ENCODE measurements at places on chromosomes 7 and 10.

DNA sequence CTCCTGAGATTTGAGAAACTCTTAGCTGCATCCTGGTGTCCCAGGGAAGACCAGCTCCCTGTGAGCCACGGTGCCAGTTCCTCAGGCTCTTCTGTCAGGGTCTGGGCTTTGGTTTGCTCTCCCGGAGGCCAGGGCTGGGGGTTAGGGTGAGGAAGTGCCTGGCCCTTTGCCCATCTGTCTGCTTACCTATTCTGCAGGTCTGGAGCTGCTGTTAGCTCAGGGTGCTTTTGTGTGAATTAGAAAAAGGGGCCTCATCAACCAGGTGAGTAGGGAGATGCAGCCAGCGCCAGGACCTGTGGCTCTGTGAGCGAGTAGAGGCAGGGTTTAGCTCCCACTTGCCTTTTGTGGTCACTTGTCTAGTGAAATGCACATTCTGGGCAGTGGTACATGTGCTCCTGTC lies 109.4 kb downstream of the DOCK1 start:
- no peak for DNase-seq

GRCh38 chr7:157470017-157470322 lies 133.2 kb downstream of the DNAJB6 start:
- no peak for DNase-seq

- DNase-seq, result no peak
Measured at GRCh38 chr7:44971902-44972441, 6.8 kb downstream of the MYO1G start.

GRCh38 chr7:7395785-7396184 lies 139.9 kb downstream of the COL28A1 start:
- no peak for DNase-seq

DNA sequence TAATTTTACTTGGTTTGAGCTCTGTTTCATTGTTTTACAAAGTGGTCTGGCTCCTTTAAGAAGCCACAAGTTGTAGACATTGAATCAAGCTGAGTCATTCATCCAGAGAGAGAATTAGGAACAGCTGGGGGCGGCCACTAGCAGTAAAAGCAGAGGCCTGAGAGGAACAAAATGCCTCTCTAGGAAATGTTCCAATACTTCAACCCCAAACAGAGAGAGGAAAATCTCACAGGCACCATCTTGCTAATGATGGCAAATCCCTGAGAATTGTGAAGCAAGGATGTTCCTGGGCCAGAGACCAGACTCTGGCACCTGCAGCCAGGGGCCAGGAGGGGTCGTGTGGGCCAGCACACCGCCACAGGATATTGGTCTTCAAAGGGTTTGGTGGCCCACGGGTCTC lies 26.5 kb upstream of the TRIL start:
- peak; percentile 78 for DNase-seq

DNA sequence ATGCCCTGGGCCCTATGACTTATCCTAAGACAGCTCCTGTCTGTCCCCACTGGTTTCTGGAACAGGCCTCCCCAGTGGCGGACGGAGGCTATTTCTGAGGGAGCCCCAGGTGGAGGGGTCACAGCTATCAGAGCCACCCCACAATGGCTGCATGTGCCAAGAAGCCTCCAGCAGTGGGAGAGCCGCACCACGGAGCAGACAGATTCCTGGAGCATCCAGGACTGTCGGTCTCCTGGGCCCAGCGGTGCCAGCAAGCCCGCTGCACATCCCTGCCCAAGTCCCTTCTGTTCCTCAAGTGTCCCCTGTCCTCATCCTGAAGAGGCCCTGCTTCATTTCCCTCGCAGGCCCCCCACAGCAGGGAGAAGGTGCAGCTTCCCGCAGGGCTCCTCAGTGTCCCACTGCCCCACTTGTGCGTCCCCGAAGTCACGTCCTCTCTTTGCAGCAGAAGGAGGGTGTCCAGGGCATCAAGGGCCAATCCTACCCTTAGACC lies 193.0 kb upstream of the SHH start:
- no peak for DNase-seq

DNA sequence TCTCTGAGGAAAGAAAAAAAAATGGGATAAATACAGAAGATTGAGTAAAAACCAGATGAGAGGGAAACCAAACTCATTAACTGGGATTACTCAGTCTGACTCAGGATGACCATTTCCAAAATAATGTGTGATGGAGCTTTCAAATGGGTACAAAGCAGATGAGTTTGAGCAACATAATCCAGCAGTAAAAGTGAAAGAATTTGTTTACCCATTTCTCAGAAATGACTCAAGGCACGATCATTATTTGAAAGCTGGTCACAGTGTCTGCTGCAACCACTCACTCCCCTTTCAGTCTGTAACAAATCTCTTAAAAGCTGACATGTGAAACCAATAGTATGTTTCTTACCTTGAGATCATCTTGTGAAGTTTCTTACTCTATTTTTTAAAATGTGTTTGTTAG lies 104.7 kb upstream of the KLF14 start:
- no peak for DNase-seq

DNA sequence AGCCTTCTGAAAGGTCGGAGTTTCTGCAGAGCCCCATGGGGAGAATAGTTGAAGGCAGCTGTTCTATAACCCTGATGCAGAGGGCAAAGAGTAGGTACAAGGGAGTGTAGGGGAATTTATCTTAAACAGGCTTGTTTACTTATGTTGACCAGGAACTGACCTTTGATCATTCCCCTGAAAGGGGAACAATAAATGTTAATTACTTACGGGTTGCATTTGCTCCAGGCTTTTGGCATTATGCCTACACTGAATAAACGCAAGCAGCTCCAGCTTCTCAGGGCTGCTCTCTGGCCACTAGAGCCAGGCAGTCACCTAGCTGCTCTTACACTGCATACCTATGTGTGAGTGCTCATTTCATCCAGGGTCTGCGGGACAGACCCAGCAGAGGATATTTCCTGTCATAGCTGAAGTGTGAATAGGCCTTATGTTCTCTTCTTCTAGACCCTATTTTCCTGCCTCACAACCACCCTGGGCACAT lies 26.9 kb upstream of the ABCA13 start:
- no peak for DNase-seq

DNA sequence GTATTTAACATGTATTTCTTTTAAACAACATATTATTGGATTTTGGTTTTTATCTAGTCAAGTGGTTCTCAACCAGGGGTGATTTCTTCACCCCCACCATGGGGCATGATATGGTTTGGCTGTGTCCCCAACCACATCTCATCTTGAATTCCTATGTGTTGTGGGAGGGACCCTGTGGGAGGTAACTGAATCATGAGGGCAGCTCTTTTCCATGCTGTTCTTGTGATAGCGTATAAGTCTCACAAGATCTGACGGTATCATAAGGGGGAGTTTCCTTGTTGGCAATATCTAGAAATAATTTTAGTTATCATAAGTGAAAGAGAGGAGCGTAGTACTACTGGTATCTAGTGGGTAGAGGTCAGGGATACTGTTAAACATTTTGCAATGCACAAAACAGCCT lies 37.6 kb downstream of the TMEM168 start:
- no peak for DNase-seq

GRCh38 chr7:26624839-26625238 lies 239.6 kb downstream of the SKAP2 start:
- no peak for DNase-seq

GRCh38 chr7:92769394-92769699 lies 67.0 kb downstream of the CDK6 start:
- DNase-seq, result no peak
